Activated CD4-positive, alpha-beta T cell treated with anti-CD3 and anti-CD28 coated beads for 1 hour (primary cell): ENCODE measurements at places on chromosomes 13 and 19.

DNA sequence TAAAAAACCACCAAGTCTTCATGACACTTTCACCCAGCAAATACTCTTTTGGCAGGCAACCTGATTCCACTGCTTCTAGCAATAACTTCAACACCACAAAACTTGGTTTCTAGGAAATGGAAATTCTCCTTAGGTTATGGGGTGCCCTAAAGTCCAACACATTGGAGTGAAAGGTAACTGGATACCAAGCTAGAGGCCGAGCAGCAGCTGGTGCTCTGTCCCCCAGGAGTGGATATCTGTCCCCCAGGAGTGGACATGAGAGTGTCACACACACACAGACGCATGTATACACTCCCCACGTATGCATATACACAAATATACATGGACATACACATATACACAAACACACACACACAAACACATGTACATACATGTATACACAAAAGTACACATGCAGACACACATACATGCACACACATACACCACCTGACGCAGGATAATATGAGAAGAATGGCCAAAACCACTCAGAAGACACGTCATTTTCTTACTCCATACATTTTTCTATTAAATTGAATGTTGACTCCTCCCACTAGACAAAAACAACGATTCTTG, 50.8 kb downstream of the RFX2 start:
- DNase-seq: no peak

DNA sequence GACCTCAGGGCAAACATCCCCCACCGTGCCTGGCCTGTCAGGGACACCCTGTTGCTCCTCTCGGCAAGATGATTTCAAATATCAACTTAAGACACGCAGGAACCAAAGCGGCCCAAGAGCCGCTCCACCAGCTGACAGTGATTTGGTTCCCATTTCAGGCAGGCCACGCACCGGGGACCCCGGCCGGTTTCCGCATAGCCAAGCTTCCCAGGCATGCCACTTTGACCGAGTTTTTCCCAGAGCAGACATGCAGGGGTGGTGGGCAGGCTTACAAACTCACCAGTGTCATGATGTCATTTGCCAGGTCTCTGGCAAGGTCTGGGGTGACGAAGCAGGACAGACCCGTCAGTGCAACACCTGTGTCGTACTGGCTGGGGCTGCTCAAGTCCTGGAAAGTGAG, 19.2 kb downstream of the AP3D1 start:
- no peak for DNase-seq

GRCh38 chr19:18762125-18763023, 28.7 kb downstream of the COMP start:
- no peak for DNase-seq

- no peak for DNase-seq
These were observed 229.7 kb downstream of the KCNRG start for GRCh38 chr13:50244713-50245574.

- DNase-seq: no peak
These were observed 969 bp upstream of the CEACAM5 start for GRCh38 chr19:41707502-41707812.

- DNase-seq: no peak
These were observed 564.8 kb upstream of the SLITRK1 start for GRCh38 chr13:84446972-84447639.

GRCh38 chr13:23848019-23848418, 41.2 kb downstream of the MIPEP start:
- DNase-seq: no peak

DNA sequence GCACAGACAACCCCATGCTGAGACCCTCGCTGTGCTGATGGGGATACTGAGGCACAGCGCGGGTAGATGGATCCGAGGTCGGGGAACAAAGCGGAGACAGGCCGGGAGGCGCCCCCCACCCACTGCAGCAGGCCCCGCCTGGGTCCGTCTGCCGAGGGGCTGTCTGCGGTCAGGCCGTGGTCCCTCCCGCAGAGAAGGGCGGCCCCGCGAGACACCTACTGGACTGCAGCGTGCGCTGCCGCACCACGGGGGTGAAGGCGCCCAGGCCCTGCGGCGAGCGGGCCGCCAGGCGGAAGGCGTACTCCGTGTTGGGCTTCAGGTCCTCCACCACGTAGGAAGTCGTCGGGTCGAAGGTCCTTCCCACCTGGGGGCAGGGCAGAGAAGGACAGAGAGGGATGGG, 101.9 kb downstream of the PTPRS start:
- no peak for DNase-seq

GRCh38 chr19:11581740-11582139, 4.3 kb upstream of the ACP5 start:
- DNase-seq: no peak

DNA sequence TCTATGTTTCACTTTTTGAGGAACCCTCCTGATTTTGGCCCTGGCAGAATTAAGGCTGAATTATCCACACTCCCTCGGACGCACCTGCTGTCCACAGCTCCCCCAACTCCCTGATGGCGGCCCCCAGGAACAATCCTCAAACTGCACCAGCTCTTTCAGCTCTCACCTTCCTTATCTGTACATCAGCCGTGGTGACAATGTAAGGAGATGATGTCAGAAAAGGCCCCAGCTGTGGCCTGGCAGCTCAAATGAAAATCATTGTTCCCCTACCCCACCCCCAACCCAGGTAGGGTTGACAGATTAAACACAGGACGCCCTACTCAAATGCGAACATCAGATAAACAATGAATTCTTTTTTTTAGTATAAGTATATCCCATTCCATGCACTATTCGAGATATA, 35.0 kb upstream of the KLF2 start:
- DNase-seq: no peak

GRCh38 chr13:75864718-75865117, 228.6 kb downstream of the LMO7 start:
- DNase-seq: no peak

- no peak for DNase-seq
These were observed 39.3 kb upstream of the UBE2L5 start for GRCh38 chr13:30382836-30383525.

DNA sequence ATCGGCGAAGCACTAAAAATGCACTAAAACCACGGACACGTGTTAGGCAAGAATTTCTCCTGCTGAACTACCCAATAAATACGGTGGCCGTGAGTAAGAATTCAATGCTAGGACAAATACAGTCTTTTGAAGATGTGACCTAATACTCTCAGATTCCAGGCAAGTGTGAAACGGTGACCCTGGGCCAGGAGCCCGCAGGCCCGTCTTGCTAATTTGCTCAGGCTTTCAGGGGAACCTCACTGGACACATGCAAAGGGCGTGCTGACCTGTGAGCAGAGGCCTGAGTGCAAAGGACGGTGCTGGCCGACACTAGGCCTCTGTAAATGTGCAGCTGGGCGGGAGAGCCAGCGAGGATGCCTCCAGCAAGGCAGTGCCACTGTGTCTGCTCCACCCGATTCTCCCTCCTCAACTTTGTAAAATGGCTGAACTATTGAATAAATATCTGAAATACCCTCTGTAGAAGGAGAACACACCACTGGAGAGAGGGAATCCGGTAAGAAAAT, 70.1 kb downstream of the STK24 start:
- no peak for DNase-seq

DNA sequence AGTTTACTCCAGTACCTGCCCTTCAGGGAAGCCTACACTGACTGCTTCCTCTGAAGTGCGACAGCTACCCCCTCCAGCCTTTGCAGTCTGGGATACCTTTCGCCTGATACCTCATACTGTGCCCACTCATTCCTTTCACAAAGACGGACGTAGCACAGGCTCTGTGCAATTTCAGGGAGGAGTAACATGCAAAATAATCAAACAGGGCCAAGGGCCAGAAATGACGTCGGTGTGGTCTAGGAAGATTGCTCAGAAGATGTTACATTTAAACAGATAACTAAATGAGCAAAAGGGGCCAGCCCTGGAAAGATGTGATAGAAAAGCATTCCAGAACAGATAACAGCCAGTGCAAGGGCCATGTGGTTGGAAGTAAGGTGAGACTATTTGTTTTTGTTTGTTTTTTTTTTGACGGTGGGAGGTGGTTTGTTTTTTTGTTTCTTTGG, 6.6 kb upstream of the DDX39A start:
- no peak for DNase-seq

GRCh38 chr19:38867171-38867780, 10.8 kb downstream of the RINL start:
- DNase-seq: no peak

DNA sequence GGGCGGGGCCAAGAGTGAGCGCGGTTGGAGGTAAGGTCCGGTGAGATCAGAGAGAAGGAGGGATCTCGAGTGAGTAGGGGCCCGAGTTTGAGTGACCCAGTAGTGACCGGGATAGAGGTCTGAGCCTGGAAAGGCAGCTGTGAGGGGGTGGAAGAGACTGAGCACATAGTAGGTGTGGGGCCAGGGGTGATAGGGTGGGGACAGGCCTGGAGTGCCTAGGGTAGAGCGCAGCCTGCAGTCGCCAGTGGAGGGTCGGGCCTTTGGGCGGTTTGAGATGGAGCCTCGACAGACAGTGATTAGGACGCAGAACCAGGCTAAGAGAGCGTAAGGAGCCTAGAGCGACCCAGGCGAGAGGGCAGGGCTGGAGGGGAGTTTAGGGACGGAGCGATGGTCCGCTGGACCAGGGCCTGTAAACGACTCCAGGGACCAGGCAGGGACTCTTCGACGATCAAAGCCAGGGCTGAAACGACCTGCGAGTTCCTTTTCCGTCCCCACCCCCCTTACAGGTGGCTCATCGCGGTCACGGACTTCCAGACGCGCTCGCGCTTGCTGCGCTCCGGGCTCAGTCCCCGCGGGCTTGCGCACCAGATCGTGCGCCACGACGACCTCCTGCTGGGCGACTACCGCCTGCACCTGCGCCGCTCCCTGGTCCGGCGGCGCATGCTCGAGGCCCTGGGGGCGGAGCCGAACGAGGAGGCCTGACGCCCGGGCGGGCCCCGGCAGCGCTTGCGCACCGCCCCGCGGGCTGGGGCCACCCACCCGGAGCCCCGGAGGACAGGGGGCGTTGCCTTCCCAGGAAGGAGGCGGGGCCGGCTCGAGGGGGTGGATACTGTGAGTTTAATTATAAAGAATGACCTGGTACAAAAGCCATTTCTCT, 9.4 kb downstream of the C19orf81 start:
- DNase-seq: peak; percentile 28

GRCh38 chr19:3094601-3095440, 659 bp downstream of the GNA11 start:
- no peak for DNase-seq

DNA sequence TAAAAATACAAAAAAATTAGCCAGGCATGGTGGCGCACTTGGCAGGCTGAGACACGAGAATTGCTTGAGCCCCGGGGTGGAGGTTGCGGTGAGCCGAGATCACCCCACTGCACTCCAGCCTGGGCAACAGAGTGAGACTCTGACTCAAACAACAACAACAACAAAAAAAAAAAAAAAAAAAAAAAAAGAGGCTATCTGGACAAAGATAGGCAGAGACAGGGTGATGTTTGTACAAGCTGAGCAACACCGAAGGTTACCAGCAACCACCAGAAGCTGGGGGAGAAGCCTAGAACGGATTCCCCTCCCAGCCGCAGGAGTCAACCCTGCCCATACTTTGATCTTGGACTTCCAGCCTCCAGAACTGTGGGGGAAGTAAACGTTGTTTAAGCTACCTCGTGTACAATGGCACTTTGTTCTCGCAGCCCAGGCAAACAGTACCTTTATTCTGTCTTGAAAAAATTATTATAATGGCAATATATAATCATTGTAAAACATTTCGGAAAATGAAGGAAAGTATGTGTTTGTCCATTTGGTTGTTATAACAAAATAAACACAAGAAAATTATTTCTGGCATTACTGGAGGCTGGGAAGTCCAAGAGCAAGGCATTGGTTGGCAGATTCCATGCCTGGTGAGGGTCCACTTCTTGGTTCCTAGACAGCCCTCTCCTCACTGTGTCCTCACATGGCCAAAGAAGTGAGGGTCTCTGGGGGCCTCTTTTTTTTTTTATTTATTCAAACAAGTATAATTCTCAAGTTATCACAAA, 39.8 kb upstream of the LATS2 start:
- DNase-seq: no peak

GRCh38 chr19:17484520-17485185, 14.3 kb downstream of the SLC27A1 start:
- DNase-seq: no peak

- no peak for DNase-seq
These were observed 15.8 kb downstream of the NFIX start for GRCh38 chr19:13010992-13011652.

GRCh38 chr19:47766359-47766620, 12.2 kb upstream of the SELENOW start:
- no peak for DNase-seq

- DNase-seq: no peak
These were observed 9.3 kb downstream of the ZNF444 start for GRCh38 chr19:56150358-56150757.

DNA sequence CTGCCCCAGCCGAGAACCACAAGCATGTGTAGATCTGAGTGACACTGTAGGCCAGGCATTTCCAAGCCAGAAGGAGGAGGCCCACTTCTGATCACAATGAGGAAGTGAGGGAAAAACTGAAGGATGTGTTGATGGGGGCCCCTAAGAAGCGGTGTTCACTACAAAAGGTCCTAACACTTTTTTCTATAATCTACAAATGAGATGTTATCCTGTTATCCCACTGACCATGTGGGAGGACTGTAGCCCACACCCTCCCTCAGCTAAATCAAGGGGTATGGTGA, 99.0 kb upstream of the MCF2L start:
- DNase-seq: no peak

DNA sequence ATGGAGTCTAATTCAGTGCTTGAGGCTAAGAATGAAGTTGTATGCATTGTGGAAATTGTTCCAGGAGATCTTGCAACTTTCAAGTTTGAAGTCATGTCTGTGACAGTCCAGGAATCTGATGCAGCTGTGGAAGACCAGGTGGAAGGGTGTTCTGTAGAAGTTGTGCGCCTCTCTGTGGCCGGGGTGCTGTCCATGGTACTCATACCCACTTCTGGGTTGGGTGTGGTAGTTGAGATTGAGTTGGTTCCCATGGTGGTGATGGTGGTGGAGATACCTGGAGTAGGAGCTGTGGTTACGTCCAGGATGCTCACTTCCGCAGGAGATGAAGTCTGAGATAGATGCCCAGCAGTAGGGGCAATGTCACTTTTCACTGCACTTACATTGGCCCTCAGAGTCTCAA, 44.3 kb downstream of the MUC16 start:
- DNase-seq: no peak

DNA sequence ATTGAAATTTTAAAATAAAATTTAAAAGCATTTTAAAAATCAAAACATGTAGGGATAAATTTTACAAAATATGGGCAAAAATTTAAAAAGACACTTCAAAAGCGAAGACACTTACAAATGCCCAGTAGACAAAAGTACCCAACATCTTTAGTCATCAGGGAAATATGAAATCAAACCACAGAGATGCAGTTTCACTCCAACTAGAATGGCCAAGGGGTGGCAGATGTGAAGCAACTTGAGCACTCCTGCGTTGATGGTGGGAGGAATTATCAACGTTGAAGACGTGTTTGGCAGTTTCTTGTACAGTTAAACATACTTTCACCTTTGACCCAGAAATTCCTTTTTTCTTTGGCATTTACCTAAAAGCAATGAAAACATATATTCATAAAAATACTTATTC, 518.0 kb upstream of the SGCG start:
- no peak for DNase-seq
